ENCODE measurements at places on chromosomes 12 and 14. TPM values are rescaled to one million over a fixed set of nuclear protein-coding genes. Genes with fewer than 3 reads are reported as not detected.

The GABARAPL1 gene
- 80.6 TPM for total RNA-seq

The HOXC5 gene
- total RNA-seq = not detected

The GLIPR1L2 gene
- total RNA-seq = 0.40 TPM

The FIGNL2 gene
- total RNA-seq = not detected

The ITPK1 gene
- total RNA-seq = 132 TPM

The BTG1 gene
- total RNA-seq = 111 TPM

The TMEM132D gene
- total RNA-seq = 1.7 TPM

The OR4K1 gene
- not detected for total RNA-seq

The TAS2R31 gene
- total RNA-seq = 8.1 TPM

The RD3L gene
- not detected for total RNA-seq

The MGP gene
- 76.0 TPM for total RNA-seq

The AGAP2 gene
- total RNA-seq = 3.2 TPM

The AQP2 gene
- total RNA-seq = not detected

The SERPINA10 gene
- not detected for total RNA-seq

The FOXN4 gene
- not detected for total RNA-seq

The DNAJC22 gene
- total RNA-seq = 5.0 TPM

The TAS2R30 gene
- total RNA-seq = 6.2 TPM

The SYCP3 gene
- total RNA-seq = not detected

The CIDEB gene
- total RNA-seq = 184 TPM

The CLEC7A gene
- total RNA-seq = 3.6 TPM

The KRT8 gene
- 1,046 TPM for total RNA-seq

The CIROP gene
- not detected for total RNA-seq

The FOXG1 gene
- total RNA-seq = not detected

The CCDC60 gene
- total RNA-seq = not detected

The NPFF gene
- total RNA-seq = not detected

The KCNMB4 gene
- total RNA-seq = 0.18 TPM

The SRRM4 gene
- total RNA-seq = not detected

The NANOG gene
- not detected for total RNA-seq

The SLC25A47 gene
- total RNA-seq = 1.2 TPM

The RAN gene
- 48.4 TPM for total RNA-seq

The APOF gene
- not detected for total RNA-seq

The CNTN1 gene
- total RNA-seq = 0.83 TPM

The NEDD8 gene
- total RNA-seq = 77.6 TPM

The CD69 gene
- total RNA-seq = 4.4 TPM

The SERPINA9 gene
- total RNA-seq = 0.80 TPM

The FOS gene
- total RNA-seq = 720 TPM

The BCAT1 gene
- 3.9 TPM for total RNA-seq

The C14orf132 gene
- 1.2 TPM for total RNA-seq

The NELL2 gene
- total RNA-seq = 16.5 TPM
